KBM-7 (cell line): ENCODE measurements at places on chromosomes 2 and 18.

DNA sequence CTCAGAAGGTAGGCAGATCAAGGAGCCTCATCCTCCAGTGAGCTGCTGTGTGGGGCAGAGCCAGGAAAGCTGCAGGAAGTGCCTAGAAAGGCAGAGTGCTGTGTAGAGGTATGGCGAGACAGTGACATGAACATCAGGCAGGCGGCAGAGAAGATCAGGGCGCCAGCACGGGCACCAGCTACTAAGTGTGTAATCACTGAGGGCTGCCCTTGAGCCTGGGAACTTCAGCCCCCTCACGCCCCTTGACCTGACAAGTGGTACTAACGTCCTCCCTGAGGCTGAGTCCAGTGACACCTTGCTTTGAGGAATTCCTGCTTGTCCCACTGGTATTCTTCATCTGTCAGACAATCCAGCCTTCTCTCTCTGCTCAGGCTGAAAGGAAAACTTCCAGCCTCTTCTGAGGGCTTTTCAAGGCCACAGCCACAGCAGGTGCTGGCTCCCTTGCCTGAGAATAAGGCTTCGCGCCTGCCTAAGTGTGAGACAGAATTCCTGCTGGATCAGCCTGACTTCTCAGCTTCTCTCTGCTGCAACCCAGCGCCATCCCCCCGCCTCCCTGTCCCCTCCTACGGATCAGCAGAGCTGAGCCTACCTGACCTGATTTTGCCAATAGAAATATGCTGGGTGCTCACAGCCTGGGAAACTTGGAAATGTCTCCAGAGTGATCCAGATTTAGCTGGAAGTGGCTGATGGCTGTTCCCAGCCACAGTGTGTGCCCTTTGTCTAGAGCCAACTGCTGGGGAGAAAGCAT lies 148.0 kb downstream of the SMAD7 start:
- no peak for DNase-seq

GRCh38 chr18:59881728-59882656 lies 17.8 kb upstream of the PMAIP1 start:
- DNase-seq, result peak; percentile 86

- no peak for DNase-seq
These were observed 45.8 kb downstream of the DNAJC10 start for GRCh38 chr2:182761903-182762302.

GRCh38 chr18:58354051-58354450 lies 274.8 kb downstream of the ALPK2 start:
- DNase-seq, result no peak

DNA sequence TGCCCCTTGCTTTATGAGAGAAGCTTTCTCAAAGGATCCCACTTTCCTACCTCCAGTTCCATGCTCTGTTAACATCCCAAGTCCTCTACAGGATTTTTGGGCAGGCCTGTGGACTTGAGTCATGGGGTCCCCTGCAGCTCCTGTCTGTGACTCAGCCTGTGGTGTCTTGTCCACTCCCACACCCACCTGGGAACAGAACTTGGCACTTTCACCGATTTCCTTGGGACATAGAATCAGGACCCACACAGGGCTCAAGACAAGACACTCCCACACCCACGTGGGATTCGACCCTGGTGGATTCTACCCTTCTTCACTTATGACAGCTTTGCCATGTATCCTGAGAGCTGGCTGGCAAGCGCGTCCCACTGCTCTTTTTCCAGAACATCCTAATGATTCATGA lies 30.7 kb upstream of the HDAC4 start:
- no peak for DNase-seq

GRCh38 chr2:161134547-161135518 lies 25.4 kb upstream of the TANK start:
- no peak for DNase-seq

- DNase-seq, result peak; percentile 95
These were observed 15.1 kb upstream of the NMUR1 start for GRCh38 chr2:231545105-231545902.
